ENCODE measurements at places on chromosomes 4 and X.

DNA sequence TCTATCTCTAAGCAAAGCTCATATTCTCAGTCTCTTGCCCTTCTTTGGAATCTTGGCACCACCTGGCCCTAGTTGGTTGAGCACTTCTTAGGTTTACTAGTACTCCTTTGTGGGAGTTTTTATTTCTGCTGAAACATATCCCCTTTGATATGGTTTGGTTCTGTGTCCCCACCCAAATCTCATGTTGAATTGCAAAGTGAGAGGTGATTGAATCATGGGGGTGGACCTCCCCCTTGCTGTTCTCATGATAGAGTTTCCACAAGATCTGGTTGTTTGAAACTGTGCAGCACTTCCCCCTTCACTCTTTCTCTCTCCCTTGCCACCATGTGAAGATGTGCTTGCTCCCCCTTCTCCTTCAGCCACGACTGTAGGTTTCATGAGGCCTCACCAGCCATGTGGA, 22.2 kb upstream of the SYNPO2 start:
- no peak for DNase-seq

GRCh38 chrX:109347632-109348031, 134.3 kb downstream of the GUCY2F start:
- DNase-seq: no peak

- DNase-seq: no peak
These were observed at the start of gene CAPN6 for GRCh38 chrX:111270339-111270738. TSS of gene CAPN6 (minus strand) at chrX:111270483. CDS start at chrX:111263936, 6,547 bp downstream.

DNA sequence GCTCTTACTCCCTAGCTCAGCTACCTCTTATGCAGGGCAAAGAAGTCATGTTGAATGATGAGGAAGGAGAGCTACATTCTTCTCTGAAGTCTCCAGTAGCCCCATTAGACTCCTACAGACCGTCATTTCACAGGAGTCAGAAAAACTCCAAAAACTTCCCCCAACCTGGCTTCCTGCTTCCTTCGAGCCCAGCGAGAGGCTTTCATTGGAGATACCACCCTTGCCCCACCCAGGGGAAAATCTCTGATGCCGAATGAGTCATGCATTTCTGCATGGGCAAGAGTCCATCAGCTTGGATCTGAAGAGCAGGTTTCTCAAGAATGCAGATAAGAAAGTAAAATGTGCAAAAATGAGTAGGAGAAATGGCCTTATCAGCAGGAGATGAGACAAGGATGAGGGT, 53.0 kb downstream of the ARSF start:
- no peak for DNase-seq

GRCh38 chrX:3216581-3217180, 129.8 kb downstream of the MXRA5 start:
- no peak for DNase-seq

- DNase-seq: no peak
These were observed 626.7 kb upstream of the BOD1L1 start for GRCh38 chr4:14254252-14254651.

GRCh38 chr4:40563401-40563800, 66.3 kb downstream of the RBM47 start:
- no peak for DNase-seq

DNA sequence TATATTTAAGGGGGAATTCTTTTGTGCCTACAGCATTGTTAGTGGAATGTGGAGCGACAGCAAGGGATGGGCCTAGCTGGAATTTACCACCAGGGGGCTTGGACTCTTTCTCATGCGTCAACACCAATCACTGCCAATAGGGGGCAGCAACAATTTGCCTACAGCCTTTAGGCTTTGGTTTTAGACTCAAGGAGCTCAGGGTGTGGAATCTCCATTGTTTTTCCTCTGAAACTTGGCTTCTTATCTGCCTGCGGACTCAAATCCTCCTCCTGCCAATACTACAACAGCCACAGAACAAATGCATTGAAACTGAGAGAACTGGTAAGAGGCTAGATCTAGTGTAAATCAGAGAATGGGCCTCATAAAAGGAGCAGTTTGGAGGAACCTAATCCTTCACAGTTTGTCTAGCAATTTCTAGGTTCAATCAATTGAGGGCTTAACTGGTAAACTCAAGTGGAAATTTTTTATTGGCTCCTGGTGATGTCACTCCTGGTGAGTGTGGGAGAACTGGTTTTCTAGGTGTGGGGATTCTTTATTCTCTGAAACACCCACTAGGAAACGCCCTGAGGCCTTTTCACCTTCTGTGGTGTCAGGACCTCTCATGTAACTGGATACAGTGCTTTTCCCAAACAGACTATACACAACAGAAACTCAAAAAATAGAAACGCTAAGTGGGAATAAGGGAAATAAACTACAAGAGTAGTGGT, 27.9 kb upstream of the TMSB4X start:
- DNase-seq: peak; percentile 70

DNA sequence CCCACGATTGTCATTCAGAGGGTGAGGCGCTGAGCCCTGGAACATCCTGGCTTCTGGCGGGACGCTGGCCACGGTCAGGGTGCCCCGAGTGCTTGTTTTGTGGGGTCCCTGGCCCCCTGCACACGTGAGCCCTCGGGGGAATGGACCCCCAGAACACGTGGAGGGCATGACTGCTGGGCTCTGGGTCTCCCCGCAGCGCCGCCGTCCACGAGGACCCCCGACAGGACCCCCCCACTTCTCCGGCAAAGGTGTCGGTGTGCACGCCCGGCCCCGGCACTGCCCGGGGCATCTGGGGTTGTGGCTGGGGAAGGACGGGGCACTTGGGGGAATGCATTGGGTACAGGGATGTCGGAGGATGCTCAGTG, 13.9 kb upstream of the GTPBP6 start:
- no peak for DNase-seq

- no peak for DNase-seq
These were observed 296.1 kb downstream of the TLL1 start for GRCh38 chr4:166169111-166169510.

DNA sequence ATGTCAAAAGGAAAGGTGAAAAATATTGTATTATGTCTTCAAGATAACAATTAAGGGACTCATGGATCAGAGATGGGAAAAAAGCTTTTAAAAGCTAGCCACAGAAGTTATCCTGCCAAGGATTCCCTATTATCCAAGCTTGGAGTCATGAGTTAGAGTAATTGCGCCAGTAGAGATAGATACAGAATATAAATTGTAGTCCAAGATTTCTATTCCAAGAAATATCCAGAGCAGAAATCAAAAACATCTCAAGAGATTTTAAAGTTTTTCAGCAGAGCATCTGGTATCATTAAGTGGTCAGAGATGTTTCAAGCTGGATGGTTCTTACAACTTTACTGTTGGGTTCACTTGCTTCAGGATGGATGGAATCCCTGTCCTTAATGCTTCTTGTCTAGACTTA, 186.7 kb downstream of the PCDH18 start:
- DNase-seq: no peak

DNA sequence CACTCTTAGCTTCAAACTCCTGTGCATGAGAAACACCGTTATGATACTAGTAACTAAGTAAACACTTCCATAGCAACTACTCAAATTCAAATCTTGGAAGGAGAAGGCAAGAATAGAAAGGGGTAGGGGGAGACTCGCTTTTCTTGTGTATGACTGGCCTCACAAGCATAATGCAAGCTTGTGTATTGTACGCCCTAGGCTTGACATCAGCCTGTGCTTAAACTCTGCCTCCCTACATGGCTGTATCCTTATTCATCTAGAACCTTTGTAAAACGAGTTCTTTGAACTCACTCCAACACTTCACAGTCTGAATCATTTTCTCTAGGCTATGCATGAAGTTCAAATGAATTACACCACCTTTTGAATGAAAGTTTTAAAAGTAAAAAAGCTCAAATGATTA, 1071.2 kb upstream of the ADGRL3 start:
- DNase-seq: no peak

GRCh38 chrX:12741416-12741815, 49.8 kb upstream of the PRPS2 start:
- DNase-seq: no peak

- DNase-seq: no peak
These were observed 411.9 kb downstream of the TRIML1 start for GRCh38 chr4:188551156-188551555.

DNA sequence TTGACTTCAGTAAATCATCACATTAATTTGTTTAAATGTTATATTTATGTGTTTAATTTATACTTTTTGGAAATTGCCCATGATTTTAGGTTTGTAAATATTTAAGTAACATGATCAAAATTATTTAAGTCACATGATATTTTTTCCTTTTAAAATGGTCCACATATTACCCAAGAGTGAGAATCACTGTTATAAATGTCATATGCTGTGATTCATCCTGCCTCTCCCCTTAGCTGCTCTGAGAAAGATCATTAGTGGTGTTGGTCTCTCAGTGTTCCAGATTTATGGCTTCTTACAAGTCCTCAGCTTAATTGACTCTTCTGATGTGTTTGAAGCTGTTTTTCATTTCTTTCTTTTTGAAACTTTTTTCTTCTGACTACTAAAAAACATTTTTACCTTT, 70.1 kb downstream of the SPANXN4 start:
- no peak for DNase-seq

DNA sequence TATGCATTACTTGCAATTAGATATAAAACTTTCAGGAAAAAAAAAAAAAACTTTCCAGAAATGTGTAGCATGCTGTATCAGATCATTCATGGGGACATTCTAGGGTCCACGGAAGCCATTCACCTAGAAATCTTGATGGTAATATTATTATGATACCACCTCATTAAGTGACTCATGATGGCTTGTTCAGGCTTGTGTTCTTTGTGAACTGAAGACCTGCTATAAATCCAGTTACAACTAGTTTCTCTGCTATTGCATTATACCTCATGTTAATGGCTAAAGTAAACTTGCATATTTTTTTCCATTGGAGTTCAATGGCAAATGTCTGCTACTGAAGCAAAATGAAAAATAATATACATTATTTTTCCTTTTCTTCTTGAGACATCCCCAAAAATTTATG, 35.3 kb upstream of the PTPN13 start:
- DNase-seq: no peak

- DNase-seq: no peak
These were observed 21.1 kb downstream of the SCML1 start for GRCh38 chrX:17758382-17758781.

GRCh38 chr4:162957521-162958143, 209.1 kb downstream of the NAF1 start:
- no peak for DNase-seq

DNA sequence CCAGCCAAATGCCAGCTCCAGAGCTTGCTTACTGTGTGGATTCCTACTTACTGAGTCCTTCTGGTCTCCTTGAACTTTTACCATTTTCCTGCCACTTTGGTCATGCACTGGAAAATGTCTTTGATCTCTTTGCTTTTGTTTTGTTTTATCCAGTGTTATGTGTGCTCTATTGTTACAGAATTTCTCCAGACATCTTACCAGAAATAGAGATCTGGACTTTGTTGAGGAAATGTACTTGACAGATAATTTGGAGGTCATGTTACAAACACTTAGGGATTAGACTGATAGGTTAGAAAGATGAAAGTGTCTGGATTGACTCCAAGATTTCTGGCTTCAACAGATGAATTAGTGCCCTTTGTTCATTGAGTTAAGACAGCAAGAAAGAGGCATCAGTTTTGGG, 5.7 kb upstream of the ZNF330 start:
- no peak for DNase-seq

GRCh38 chr4:161419822-161420221, 744.0 kb downstream of the FSTL5 start:
- no peak for DNase-seq

- no peak for DNase-seq
These were observed 13.1 kb upstream of the CCKAR start for GRCh38 chr4:26503427-26503826.

- no peak for DNase-seq
These were observed 72.0 kb downstream of the NEXMIF start for GRCh38 chrX:74853255-74853654.

GRCh38 chr4:156623376-156623775, 348.2 kb downstream of the PDGFC start:
- no peak for DNase-seq

DNA sequence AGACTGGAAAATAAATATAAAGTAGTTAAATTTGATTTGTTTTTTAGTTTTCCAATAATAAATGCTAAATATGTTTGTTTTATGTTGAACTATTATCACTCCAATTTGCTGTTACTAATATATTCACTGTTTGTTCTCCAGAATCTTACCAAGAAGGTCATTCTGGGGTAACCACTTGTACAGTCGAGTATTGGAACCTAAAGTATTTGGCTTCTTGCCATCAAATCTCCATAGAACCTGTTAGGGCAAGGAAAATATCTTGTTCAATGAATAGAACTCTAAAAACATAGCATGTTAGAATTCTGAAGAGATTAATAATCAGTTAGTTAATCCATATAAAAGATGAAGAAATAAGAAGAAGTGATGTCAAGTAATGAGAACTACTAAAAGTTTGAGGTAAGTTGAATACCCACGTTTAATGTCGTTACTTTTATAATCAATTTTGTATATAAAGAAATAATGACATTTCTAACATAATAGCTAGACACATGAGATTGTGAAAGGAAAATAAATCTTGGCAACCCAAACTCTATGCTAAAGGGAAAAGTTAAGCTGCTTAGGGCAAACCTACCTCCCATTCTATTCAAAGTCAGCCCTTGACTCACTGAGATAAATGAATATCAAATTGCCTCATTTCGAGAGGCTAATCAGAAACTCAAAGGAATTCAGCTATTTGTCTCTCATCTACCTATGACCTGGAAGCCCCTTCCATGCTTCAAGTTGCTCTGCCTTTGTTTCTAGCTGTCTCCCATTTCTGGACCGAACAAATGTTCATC, 15.3 kb downstream of the UGT2B15 start:
- DNase-seq: no peak

DNA sequence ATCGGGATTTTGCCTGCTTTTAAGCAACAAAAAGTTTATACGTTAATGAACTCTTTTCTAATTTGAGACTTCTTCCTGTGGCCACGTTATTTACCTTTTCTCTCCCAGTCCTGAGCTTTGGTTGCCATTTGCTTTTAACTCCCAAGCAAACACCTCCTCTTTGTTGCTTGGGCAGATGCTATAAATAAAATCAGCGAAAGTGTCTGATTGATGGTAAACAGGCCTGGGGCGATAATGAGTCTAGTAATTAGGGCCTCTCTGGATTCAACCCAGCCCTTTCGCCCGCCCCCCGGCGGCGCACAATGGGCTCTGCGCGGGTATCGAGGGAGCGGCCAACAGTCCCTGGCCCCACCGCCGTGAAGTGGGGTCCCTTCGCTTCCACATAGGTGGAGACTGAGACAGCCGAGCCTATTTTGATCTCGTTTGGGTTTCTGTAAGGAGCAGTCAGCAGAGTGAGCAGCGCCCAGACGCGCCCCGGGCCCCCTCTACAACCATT, 790 bp downstream of the CLGN start:
- peak; percentile 47 for DNase-seq

- DNase-seq: no peak
These were observed 36.4 kb upstream of the CLCN4 start for GRCh38 chrX:10120331-10120730.

DNA sequence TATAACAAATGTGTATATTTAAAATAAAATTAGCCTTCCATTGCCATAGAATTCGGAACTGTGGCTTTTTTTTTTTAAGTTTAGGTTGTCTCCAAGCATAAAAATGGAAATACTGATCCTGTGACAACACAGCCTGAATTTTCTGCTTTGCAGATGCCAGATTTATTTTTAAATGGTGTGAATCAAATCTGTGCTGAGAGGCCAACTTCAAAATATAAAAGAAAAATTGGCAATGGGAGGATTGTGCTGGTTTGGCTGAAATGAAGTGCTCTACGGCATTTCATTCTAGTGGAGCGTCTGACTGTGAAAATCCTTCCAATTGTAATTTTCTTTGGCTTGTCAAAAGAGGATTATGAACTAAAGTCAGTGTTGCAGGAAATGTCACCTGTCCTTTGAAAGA, 580.3 kb upstream of the ZFP42 start:
- no peak for DNase-seq

- DNase-seq: peak; percentile 31
These were observed 21.4 kb upstream of the NOX1 start for GRCh38 chrX:100895365-100896075.
